ENCODE measurements at places on chromosomes 16 and 17.
A peak's percentile ranks its signal among the peaks of the same experiment; 100 is the strongest.

DNA sequence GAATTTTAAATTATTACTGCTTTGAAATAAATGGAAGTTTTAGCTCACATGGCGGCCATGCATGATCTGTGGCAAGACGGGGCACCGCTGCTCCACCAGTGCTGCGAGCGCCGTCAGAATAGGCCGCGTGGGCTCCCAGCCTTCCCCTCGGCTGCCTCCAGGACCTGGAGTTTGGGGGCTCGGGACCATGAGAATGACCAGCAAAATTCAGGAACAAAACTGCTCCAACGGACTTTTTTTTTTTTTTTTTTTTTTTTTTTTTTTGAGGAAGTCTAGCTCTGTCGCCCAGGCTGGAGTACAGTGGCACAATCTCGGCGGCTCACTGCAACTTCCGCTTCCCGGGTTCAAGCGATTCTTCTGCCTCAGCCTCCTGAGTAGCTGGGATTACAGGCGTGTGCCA is 38.3 kb upstream of the AKAP1 start:
- no peak for DNase-seq

GRCh38 chr16:700684-701584 is 4.7 kb downstream of the FBXL16 start:
- peak; percentile 21 for DNase-seq

DNA sequence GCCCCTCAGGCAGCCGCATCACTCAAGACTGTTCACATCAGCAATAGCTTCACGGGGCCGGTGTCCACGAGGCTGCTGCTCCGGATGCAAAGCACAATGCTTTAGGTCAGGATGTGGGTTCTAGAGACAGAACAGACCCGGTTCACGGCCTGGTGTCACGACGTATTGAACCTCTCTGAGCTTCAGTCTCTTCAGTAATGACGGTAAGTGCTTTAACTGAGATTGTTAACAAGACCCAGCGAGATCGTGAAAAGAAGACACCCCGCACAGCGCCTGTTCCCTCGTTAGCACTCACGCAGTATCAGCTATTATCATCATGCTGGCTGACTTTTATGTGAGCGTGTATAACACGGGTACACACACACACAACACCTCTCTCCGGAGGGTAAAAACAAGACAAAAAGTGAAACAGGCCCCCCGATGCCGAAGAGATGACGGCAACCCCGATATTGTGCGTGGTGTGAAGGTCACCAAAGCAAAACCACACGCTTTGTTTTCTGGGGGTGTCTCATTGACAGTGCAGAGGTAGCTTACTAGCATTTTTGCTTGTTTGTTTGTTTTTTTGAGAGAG is 21.4 kb upstream of the ABR start:
- DNase-seq = no peak

GRCh38 chr17:20999044-20999573 is 43.7 kb downstream of the USP22 start:
- DNase-seq = no peak

DNA sequence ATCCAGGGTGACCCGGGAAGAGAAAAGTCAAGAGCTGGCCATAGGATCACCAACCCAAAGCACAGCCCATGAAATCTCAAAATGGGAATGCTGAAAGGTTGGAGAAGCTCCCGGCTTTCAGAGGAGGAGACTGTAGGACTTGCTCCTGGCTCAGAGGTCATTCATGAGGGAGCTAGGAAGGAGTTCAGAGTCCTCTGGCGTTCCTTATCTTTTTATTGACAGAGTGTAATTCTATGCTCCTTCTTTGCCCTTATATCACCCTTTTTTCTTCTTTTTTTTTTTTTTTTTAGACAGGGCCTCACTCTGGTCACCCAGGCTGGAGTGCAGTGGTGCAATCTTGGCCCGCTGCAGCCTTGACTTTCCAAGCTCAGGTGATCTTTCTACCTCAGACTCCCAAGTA is 27.3 kb upstream of the CNOT1 start:
- no peak for DNase-seq

- DNase-seq = no peak
These were observed 22.2 kb downstream of the UNC119 start for GRCh38 chr17:28530250-28530649.

DNA sequence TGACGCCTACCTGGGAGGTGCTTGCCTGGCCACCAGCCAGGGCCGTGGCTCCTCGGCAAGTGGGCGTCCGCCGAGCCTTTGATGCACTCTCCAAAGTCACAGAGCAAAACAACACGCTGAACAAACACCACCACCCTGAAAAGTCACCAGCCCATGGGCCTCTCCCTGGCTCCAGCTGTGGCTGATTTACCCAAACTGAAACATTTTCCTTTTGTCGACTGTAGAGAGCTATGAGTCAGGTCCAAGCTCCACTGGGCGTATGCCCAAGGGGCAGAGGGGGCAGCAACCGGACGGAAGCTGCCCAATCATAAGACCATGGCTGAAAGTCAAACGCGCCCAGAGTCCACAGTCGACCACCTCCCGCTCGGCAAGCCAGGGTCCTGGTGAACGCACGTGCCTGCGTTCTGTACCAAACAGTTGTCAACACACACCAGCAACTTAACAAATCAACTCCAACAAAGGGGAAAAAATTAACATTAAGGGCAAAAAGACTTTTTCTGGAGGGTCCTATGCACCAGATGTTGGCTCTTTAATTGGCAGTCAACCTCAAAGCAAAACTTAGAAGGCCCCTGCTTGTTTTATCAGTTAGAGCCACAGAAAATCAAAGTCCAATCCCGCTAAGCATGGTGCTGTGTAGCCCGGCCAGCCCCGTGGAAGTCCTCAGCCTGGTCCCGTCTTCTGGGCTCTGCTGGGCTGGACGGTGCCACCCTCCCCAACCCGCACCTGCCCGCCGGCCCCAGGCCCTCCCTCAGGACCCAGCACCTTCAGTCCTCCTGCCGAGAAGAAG is 47.3 kb downstream of the TBC1D16 start:
- DNase-seq = peak; percentile 69

- DNase-seq = no peak
These were observed 12.4 kb downstream of the SLC47A2 start for GRCh38 chr17:19703828-19704613.

DNA sequence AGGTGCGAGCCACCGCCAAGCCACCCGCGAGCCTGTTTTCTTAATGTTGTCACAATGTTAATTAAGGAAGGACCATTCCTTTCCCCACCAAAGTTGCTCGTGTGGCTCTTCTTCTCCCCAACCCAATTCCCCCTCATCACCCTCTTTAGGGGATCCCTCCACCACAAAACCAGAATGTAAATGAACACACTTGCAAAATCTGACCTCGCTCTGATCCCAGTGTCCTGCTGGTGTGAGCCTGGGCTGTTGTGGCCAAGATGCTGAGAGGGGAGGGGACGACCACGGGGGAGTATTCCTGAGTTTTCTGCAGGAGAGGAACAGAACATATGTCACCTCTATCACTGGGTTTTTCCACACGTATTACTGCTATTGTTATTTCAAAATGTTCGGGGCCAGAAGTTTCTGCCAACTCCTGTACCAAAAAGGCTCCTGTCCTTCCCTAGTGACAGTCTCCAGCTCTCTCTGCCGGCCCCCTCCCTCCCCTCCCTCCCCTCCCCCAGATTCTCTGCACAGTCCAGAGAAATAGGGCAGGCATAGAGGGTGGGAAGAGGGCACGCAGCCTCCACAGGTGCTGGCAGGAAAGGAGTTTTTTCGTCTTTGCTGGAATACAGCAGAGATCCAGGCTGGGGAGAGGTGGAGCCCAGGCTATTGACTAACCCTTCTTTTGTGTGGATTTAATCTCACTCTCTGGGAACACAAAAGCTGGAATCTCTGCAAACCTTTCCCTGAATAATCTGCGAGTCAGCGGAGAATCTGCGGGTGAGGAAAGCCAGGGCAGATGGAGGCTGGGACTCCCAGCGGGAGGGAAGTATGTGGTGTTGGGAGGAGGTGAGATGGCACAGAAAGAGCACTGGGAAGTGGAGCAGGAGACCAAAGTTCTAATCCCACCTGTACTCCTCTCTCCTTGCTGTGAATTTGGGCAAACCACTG is 4.5 kb upstream of the CA4 start:
- no peak for DNase-seq

DNA sequence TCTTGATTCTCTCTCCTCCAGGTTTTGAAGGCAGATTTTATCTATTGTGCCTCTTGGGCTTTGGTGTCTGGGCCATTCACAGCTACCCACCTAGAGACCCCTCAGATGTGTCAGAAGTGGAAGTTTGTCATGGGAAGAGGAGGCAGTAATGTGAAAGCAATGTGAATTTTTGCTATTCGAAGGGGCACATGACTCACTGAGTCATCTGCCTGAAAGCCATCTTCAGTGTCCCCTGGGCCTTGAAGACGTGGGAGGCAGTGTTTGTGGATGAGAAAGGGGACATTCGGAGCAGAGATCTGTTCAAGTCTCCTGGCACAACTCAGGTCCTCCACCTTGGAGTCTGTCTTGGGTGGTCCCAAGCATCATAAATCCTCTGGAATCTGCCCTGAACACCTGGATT is 530.2 kb downstream of the NPIPA7 start:
- no peak for DNase-seq

DNA sequence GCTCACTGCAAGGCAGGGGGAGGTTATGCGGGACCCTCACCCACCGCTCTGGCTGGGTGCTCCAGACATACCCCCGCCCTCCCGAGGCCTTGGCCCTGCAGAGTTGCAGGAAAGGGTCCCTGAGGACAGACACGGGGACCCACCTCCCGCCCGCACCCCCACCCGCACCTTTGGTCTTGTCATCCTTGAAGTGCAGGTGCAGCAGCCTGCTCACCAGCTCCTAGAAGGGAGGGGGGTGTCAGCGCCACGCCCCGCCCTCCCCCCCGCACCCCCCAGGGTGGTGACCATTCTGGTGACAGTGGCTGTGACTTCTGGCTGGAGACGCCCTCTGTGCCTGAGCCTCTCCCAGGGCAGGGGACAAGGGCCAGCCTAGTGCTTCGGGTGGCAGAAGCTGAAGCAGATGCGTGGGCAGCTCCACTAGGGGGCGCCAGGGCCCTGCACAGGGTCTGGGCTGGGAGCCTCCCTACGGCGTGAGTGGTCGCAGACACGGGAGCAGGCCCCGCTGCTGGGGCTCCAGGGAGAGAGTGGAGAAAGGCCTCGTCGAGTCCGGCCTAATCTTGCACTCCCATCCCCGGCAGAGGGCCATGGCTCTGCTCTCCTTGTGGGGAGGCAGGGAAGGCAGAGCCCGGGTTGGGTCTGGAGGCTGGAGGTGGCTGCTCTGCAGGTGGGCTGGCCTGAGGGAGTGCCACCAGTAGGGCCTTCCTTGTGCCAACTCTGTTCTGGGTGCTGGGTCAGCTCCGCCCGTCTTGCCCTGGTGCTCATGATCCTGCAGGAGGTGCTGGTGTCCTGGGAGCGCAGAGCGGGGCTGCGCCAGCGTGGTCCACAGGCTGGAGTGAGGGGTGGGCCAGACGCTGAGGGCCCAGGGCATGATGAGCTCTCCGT is 2.7 kb downstream of the CENPX start:
- DNase-seq = peak; percentile 39

- DNase-seq = no peak
These were observed 10.0 kb downstream of the ZSCAN10 start for GRCh38 chr16:3088925-3089716.

GRCh38 chr17:37848690-37849616 is 75.3 kb upstream of the TBC1D3K start:
- peak; percentile 89 for DNase-seq

GRCh38 chr17:66943484-66943883 is 21.0 kb upstream of the CACNG4 start:
- DNase-seq = no peak

- DNase-seq = no peak
These were observed 5.8 kb downstream of the MARVELD3 start for GRCh38 chr16:71631776-71632175.

GRCh38 chr17:3765981-3766380 is 35.0 kb downstream of the ITGAE start:
- DNase-seq = no peak

GRCh38 chr17:41865596-41865893 is 322 bp upstream of the KLHL11 start:
- no peak for DNase-seq

- no peak for DNase-seq
These were observed 147.7 kb downstream of the SKAP1 start for GRCh38 chr17:48282303-48282702.

- peak; percentile 45 for DNase-seq
These were observed 935 bp downstream of the USP32 start for GRCh38 chr17:60390925-60391470.

DNA sequence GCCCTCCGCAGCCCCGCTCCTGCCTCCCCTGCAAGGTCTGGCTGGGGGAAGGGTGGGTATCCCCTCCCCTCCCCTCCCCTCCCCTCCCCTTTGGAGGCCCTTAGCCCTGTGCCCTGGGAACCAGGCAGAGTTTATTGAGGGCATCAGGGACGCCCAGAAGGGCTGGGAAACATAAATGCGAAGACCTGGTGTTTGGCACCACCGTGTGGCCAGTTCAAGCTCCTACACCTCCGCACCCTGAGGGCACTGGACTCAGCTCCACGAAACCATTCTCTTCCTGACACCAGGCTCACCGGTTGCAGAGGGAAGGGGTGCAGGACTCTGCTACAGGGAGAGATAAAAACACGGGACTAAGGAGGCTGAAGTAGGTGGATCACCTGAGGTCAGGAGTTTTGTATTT is 1.0 kb upstream of the AIPL1 start:
- DNase-seq = peak; percentile 60

- DNase-seq = no peak
These were observed 137.2 kb downstream of the AHSP start for GRCh38 chr16:31664683-31665482.

GRCh38 chr17:74730491-74731346 is 6.3 kb upstream of the RAB37 start:
- no peak for DNase-seq

DNA sequence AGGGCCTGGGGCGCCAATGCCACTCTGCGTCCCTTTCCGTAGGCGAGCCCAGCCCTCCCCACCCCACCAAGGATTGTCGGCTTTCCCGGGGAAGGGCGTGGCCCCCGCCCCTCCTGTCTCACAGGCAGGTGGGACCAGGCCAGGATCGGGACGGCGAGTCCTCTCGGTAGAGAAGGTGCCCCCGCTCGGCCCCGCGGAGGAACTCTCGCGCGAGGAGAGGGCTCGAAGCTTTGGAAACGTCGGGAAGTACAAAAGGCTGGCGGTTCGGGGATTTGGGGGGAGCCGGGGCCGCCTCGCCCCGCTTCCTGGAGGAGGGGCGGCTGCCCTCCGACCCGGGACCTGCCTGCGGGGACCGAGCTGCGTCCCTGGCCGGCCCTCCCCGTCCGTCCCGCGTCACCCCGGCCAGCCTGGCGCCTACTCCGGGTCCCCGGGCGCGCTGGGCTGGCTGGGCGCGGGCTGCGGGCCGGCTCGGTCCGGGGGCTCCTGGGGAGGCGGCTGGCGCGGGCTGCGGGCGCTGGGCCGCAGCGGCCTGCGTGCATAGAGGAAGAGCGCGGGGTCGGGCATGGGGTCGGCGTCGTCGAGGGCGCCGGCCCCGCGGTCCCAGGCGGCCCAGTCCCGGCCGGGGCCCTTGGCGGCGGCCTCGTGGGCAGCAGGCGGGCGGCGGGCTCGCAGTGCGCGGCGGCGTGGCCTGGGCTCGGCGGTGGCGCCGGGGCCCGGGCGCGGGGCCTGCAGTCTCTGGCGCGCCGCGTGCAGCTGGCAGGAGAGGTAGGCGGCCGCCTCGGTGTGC is 12.6 kb upstream of the CLUH start:
- DNase-seq = no peak

DNA sequence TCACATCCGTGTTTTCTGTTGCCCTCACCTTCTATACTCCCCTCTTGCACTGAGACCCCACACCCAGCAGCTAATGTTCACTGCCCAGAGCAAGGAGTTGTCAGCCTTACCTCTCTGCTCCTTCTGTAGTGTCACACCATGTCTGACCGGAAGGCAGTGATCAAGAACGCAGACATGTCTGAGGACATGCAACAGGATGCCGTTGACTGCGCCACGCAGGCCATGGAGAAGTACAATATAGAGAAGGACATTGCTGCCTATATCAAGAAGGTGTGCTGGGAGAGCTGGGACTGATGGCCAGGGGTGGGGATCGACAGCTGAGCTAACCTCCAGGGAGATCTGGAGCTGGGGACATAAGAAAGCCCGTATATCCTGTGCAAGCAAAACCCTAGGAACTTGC is 3.7 kb downstream of the DYNLL2 start:
- DNase-seq = no peak
